HFFc6 (cell line): ENCODE measurements at places on chromosomes 1 and 21. TPM values are rescaled to one million over a fixed set of nuclear protein-coding genes. Genes with fewer than 3 reads are reported as not detected.

The MATN1 gene
- not detected in 3 replicates for total RNA-seq

The NES gene
- total RNA-seq = 112 to 127 TPM (median 113 TPM) in 3 replicates

The OR2AK2 gene
- not detected in 3 replicates for total RNA-seq

The TGFBR3 gene
- 6.2 and 18.7 TPM in 2 replicates for total RNA-seq

The CD247 gene
- total RNA-seq = not detected in 3 replicates

DNA sequence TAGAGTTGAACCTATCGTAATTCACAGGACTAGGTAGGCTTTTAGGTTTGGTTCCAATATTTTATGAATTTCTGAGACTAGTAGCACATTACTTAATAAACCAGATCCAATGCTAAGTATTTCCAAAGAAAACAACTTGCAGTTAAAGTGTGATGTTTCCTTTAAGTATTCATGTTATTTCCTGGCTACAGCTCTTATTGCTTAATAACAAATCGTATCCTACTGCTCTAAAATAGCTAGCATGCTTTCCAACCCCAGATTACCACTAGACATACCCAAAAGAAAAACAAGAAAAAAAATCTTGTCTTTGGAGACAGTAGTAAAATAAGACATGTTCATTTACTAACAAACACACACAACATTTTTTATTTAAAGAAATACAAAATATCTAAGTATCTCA lies 898 bp downstream of the KRTAP27-1 start:
- H3K27ac ChIP-seq = no peak overlapping the region
- H3K4me1 ChIP-seq = no peaks in the 10 kb centered on the region
- no peak overlapping the region for H3K4me3 ChIP-seq
- H3K27me3 ChIP-seq = no peaks in the 10 kb centered on the region
- no peak for DNase-seq
- H3K36me3 ChIP-seq = no peaks in the 10 kb centered on the region; the same call in 1 of the 2 replicates

DNA sequence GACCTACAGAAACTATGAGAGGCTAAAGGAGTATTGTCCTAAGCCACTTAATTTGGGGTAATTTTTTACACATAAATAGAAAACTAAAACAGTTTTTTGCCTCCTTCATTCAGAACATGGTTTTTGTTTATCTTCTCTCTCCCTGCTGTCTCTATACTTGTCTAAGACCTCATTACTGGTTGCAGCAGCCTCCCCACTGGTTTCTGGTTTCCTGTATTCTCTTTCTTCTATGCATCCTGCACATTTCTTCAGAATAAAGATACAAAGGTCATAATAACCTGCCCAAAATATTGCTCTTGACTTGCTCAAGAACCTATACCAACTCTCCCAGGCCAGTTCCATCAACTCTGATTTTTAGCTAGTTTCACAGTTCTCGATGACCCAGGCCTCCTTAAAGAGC lies 19.8 kb upstream of the BOLA1 start:
- no peaks in the 10 kb centered on the region for H3K36me3 ChIP-seq
- no peaks in the 10 kb centered on the region for H3K4me1 ChIP-seq
- DNase-seq = no peak
- no peak overlapping the region for H3K4me3 ChIP-seq
- H3K27me3 ChIP-seq = peaks cover 4% of the 10 kb centered on the region

DNA sequence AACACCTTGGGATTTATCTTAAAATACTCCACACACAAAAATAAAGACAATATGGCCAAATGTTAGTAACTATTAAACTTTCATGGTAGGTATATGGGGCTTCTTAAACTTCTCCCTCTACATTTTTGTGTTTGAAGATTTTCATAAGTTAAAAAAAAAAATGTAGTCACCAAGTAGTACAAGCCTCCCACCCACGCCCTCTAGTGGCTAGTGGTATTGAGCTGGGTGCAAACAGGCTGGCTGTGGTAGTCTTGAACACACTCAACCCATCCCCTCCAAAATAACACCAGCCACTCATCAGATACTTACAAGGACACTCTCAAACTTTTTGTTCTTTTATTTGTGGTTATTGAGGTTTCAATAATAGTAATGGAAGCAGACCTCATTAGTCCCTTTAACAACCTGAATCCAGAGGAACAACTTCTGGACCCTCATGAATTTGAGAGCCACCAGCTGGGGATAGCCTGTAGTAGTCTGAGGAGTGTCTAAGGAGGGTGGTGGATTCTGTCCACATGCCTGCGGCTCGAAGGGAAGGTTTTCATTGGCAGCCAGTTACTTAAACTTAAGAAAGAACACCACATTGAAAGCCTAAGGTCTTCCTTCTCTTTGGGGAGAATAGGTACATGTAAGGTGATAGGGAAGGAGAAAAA lies 15.6 kb downstream of the RD3 start:
- H3K36me3 ChIP-seq = no peaks in the 10 kb centered on the region
- H3K27ac ChIP-seq = no peak overlapping the region
- H3K4me1 ChIP-seq = no peaks in the 10 kb centered on the region
- peaks cover 35% of the 10 kb centered on the region for H3K27me3 ChIP-seq

DNA sequence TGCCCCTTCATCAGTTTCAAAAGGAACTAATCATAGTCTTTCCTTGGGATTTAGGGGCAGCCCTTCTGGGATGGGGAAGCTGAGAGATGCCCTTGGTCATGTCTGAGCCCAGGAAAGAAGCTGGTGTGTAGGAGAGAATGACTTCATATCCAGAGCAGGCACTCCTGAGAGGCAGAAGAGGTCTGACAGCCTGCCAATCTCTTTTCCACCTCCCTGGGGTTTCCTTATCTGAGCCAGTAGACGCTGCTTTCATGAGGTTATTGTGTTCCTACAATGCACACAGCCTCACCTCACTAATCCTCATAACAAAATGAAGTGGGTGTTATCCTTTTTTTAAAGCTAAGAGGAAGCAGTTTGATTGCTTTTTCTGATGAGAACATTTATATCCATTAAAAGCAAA lies 14.1 kb downstream of the ROR1 start:
- no peak for DNase-seq
- no peak overlapping the region for H3K4me3 ChIP-seq
- no peaks in the 10 kb centered on the region for H3K36me3 ChIP-seq
- no peaks in the 10 kb centered on the region for H3K4me1 ChIP-seq

DNA sequence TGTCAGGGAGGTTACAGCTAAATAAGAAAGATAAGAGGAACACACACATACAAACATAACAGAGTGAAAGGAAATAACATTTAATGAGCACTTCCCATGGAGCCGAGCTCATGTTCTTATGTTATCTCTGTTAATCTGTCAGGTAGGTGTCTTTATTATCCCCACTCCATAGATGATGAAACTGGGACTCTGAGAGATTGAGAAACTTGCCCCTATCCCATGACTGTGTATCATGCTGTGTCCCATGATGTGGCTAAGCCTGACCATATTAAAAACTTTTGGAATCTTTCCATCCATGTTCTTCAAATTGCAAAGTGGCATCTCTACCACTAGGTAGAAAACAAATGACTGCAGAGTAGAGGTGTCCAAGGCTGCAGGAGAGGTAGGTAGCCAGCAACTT lies 285.2 kb upstream of the SGIP1 start:
- H3K27ac ChIP-seq = no peak overlapping the region
- H3K4me1 ChIP-seq = peaks cover 32% of the 10 kb centered on the region
- H3K27me3 ChIP-seq = no peaks in the 10 kb centered on the region
- DNase-seq = no peak
- no peaks in the 10 kb centered on the region; the same call in 1 of the 2 replicates for H3K36me3 ChIP-seq

DNA sequence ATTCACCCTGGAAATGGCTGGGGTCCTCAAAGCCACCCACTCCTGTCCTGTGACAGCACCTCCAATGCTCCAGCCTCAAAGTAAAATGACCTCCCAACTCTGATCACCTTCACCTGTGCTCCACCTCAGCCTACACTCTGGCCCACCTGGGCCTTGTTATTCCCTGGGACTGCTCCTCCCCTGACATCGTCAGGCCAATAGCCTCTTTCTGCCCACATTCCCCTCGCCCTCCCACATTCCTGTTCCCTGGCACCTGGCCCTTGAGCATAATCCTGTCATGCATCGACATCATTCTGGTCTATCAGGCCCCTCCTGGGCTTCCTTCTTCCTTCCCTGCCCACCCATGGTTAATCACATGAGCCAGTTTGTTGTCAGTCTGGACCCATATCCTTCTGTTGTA lies 13.2 kb upstream of the BCAR3 start:
- no peak overlapping the region for H3K27ac ChIP-seq
- peaks cover under 1% of the 10 kb centered on the region for H3K4me1 ChIP-seq

- H3K27me3 ChIP-seq = peaks cover 22% of the 10 kb centered on the region
- H3K4me1 ChIP-seq = peaks cover 19% of the 10 kb centered on the region
- H3K4me3 ChIP-seq = no peak overlapping the region
Observed at GRCh38 chr1:118997225-118997624, 9.1 kb upstream of the TBX15 start.

GRCh38 chr1:197469620-197470210 lies 201.7 kb downstream of the CRB1 start:
- no peak for DNase-seq
- H3K27me3 ChIP-seq = peaks cover 3% of the 10 kb centered on the region
- peaks cover 12% of the 10 kb centered on the region for H3K4me1 ChIP-seq

DNA sequence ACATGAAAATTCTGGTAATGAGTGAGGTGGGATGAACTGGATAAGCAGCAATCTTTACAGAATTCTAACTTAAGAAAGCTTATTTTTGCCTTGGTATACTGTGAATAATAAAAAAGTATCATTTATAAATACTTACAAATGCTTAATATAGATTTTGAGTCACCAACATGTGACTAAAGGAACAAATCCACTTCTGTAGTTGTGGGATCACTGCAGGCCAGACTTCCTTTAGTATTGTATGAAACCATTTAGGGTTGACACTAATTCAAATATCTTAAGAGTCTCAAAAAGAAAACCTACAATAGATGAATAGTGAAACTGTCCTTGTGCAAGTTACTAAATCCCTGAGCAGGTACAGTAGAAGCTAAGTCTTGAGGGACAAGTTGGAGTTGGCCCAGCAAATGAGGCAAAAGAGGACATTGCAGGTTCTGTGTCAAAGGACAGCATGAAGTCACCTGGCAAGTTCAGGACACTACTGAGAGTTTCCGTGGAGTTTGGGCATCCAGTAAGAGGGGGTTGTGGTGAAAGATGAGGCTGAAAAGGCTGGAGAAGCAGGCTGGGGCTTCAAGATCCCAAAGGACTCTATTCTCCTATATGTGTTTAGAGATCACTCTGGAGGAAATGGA lies 5.9 kb upstream of the THEM4 start:
- no peak for DNase-seq
- no peak overlapping the region for H3K27ac ChIP-seq
- H3K27me3 ChIP-seq = peaks cover 12% of the 10 kb centered on the region
- no peak overlapping the region for H3K4me3 ChIP-seq
- no peaks in the 10 kb centered on the region for H3K36me3 ChIP-seq
- H3K4me1 ChIP-seq = no peaks in the 10 kb centered on the region

- H3K4me3 ChIP-seq = no peak overlapping the region
- DNase-seq = no peak
- H3K27ac ChIP-seq = peak overlapping the region; percentile 24; the same call in 1 of the 2 replicates
- H3K36me3 ChIP-seq = peaks cover 55% of the 10 kb centered on the region
- peaks cover 27% of the 10 kb centered on the region for H3K4me1 ChIP-seq
Observed at GRCh38 chr1:203706444-203706843, 58.5 kb upstream of the LAX1 start.

GRCh38 chr1:198318085-198318484 lies 161.3 kb downstream of the NEK7 start:
- H3K36me3 ChIP-seq = peaks cover 75% of the 10 kb centered on the region
- peak overlapping the region; percentile 3; the same call in 1 of the 2 replicates for H3K4me3 ChIP-seq
- H3K27me3 ChIP-seq = peaks cover 39% of the 10 kb centered on the region
- H3K4me1 ChIP-seq = peaks cover 54% of the 10 kb centered on the region
- peak overlapping the region; percentile 25 for H3K27ac ChIP-seq
- no peak for DNase-seq

- no peak overlapping the region; the same call in 1 of the 2 replicates for H3K27ac ChIP-seq
- H3K4me1 ChIP-seq = peaks cover 23% of the 10 kb centered on the region
- H3K27me3 ChIP-seq = no peaks in the 10 kb centered on the region
- no peak overlapping the region for H3K4me3 ChIP-seq
- H3K36me3 ChIP-seq = no peaks in the 10 kb centered on the region
- no peak for DNase-seq
Observed at GRCh38 chr21:37358397-37358796, 8.2 kb upstream of the DYRK1A start.

DNA sequence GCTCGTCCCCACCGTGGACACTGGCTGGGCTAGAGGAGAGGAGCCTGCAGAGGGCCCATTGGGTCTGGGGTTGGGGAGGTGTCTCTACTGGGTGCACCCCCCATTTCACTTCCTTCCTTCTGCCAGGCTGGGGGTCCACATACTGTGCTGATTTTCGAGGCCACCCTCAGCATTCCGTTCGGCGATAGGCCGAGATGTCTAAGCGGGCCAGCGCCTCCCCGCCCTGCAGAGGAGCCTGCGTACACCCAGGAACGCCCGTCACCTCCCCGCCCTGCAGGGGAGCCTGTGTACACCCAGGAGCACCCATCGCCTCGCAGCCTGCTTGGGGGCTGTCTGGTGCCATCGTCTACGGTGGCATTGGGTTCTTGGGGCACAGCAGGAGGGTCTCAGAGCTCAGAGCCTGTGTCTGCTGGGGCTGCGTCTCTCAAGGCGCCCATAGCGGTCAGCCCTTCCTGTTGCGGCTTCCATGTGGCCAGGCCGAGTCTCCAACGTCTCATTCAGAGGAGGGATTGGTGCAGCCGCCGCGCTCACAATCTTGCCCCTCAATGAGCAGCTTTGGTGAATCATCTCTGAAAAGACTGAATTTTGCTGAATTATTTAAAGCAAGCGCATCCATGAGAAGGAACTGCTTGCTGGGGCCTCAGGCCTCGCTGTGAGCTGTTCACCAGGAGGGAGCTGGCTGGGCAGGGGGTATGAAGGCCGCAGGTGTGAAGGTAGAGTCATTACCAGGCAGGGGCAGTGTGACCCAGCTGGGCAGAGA lies 30.7 kb upstream of the AGPAT3 start:
- H3K4me1 ChIP-seq = no peaks in the 10 kb centered on the region
- no peak for DNase-seq
- no peak overlapping the region for H3K4me3 ChIP-seq

DNA sequence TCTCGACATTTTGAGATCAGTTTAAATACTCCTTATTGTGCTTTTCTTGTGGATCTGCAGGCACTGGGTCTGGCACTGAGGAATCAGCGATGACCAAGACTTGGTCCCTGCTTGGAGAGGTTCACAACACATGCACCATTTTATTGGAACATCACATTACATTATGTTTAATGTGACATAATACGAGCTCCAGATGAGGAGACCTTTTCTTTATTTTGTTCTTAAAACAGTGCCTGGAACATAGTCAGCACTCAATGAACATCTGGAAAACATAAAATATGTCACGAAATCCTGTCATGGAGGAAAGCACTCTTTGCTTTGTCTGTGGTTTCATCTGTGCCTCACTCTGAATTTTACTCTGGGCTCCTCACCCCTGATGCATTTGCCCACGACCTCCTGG lies 110.7 kb downstream of the ST6GALNAC3 start:
- no peak overlapping the region for H3K27ac ChIP-seq
- no peak overlapping the region for H3K4me3 ChIP-seq
- H3K4me1 ChIP-seq = no peaks in the 10 kb centered on the region
- no peaks in the 10 kb centered on the region for H3K36me3 ChIP-seq

GRCh38 chr1:36101546-36101945 lies 12.9 kb downstream of the ADPRS start:
- H3K4me3 ChIP-seq = no peak overlapping the region
- H3K36me3 ChIP-seq = no peaks in the 10 kb centered on the region
- no peaks in the 10 kb centered on the region; the same call in 1 of the 2 replicates for H3K27me3 ChIP-seq
- H3K27ac ChIP-seq = no peak overlapping the region
- no peak for DNase-seq

GRCh38 chr1:235898126-235898525 lies 31.4 kb upstream of the LYST start:
- peak overlapping the region; percentile 12; the same call in 1 of the 2 replicates for H3K27ac ChIP-seq
- H3K27me3 ChIP-seq = no peaks in the 10 kb centered on the region; the same call in 1 of the 2 replicates
- H3K36me3 ChIP-seq = no peaks in the 10 kb centered on the region
- H3K4me3 ChIP-seq = no peak overlapping the region
- no peak for DNase-seq
